SK-N-MC (cell line): ENCODE measurements at places on chromosomes 2 and 18.
A peak's percentile ranks its signal among the peaks of the same experiment; 100 is the strongest.

DNA sequence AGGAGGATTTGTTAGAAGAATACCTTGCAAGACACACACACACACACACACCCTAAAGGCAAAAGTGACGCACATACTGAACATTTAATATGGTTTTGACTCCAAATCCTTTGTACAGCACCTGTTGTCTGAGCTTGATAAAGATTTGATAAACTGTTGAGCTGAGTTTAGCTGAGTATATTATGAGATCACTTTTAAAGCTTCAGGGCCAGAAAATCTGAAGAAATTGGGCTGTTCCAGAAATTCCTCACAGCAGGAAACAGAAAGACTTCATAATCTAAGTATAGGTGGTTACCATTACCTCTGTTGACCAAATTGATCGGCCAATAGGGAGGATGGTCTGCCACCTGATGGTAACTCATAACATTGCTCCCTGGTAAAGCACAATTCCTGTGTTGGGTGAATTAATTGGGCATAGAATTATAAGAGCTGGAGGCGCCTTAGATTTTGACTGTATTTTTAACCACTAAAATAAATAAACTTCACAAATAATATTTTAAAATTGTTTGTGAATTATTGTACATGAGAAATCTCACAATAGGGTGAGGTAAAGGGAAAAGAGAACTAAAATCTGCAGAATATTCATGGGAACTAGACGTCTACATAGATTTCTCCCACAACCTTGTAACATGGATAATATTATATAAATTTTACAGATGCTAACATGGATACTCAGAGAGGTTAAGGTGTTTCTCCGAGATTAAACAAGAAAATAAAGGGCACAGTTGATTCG lies 21.8 kb upstream of the RPIA start:
- DNase-seq = no peak

GRCh38 chr2:216131175-216131926 lies 22.2 kb downstream of the XRCC5 start:
- no peak for DNase-seq

- DNase-seq = no peak
Observed at GRCh38 chr2:75555701-75556100, 5.0 kb downstream of the EVA1A start.

DNA sequence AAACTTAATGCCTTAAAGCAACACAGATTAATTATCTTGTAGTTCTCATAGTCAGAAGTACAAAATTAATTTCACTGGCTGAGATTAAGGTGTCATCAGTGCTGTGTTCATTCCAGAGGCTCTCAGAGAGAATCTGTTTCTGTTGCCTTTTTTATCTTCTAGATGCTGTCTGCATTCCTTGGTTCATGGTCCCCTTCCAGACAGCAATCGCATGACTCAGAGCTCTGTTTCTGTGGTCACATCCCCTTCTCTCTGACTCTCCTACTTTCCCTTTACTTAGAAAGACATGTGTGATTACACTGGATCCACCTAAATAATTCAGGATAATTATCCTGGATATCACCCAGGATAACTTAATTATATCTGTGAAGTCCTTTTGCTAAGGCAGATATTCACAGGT lies 148.6 kb downstream of the MAIP1 start:
- no peak for DNase-seq

GRCh38 chr2:211463397-211463796 lies 907.0 kb downstream of the CPS1 start:
- DNase-seq = no peak

GRCh38 chr2:204325468-204325867 lies 219.8 kb upstream of the PARD3B start:
- DNase-seq = peak; percentile 79

DNA sequence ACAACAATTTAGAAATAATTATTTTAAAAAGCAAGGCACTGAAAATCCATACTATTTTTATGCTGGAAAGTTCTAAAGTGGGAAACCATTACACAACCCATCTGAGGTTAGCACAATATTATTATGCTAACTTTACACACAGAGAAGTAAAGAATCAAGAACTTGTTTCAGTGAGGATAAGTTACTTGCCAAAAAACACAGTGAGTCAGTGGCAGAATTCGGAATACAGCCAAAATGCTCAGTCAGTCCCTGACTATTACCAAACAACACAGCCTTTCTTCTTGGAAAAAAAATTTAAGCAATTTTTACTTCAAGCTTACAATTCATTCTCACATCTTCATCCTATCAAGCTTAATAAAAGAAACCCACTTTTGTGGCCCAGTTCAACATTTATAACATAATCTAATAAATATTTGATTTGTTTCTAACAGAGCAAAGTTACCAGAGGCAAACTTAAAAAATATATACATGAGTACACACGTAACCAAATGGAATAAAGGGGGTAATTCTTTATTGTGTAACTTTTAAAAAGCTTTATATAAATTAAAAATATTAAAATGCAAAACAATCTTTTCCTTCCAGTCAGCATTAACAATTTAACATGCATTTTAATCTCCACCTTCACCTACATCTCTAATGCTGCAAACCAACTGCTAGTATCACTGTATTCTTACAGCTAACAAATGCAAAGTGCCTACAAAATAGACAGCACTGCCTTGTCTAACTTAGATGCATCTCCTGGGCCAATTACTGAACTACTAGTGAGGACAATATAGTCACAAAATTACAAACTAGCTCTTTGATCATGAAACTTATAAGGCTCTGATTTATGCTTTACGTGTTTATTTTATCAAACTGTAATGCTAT lies 55.2 kb downstream of the CCDC88A start:
- DNase-seq = no peak

GRCh38 chr18:2896990-2897389 lies 50.2 kb downstream of the EMILIN2 start:
- DNase-seq = no peak

DNA sequence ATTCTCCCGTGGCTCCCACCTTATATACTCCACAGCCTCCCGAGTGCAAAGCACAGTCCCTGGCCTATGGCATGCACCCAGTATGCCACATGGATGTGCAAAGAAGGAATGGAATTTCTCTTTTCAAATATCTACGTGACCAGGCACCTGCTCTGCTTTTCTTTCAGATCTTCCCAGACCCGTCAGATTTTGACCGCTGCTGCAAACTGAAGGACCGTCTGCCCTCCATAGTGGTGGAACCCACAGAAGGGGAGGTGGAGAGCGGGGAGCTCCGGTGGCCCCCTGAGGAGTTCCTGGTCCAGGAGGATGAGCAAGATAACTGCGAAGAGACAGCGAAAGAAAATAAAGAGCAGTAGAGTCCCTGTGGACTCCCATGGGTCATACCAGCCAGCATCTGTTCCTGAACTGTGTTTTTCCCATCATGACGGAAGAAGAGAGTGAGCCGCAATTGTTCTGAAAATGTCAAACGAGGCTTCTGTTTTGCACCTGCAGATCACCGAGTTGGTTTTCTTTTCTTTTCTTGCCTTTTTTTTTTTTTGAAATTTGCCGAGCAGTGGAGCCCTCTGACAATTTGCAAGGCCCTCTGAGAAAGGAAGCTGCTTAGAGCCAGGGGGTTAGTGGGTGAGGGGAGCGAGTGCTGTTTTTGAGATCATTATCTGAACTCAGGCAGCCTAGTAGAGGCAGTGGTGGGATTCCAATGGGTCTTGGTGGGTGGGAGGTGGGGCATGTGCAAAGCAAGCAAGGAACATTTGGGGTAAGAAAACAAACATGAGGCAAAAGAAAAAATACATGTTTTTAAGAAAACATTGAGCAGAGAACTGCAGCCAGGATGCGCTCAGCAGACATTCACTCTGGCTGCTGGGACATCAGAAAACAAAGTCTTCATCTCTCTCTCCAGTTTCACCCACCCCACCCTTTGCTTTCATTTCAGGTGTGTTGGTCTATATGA lies 26.2 kb downstream of the LBH start:
- DNase-seq = no peak

- no peak for DNase-seq
Observed at GRCh38 chr2:14615760-14616159, 16.8 kb upstream of the LRATD1 start.
